ENCODE measurements at places on chromosomes 1 and 21. TPM values are rescaled to one million over a fixed set of nuclear protein-coding genes. Genes with fewer than 3 reads are reported as not detected.

KRTAP10-1 gene
- total RNA-seq, result 0.28 TPM

LINGO4 gene
- total RNA-seq, result not detected

SPRR2G gene
- total RNA-seq, result not detected

ARHGAP29 gene
- total RNA-seq, result 1.8 TPM

C1orf167 gene
- not detected for total RNA-seq

CRP gene
- total RNA-seq, result not detected

LDLRAD1 gene
- not detected for total RNA-seq

FHAD1 gene
- total RNA-seq, result 2.0 TPM

THEM5 gene
- total RNA-seq, result not detected

FAM167B gene
- not detected for total RNA-seq

PRAMEF6 gene
- not detected for total RNA-seq

APCS gene
- total RNA-seq, result not detected

CR1L gene
- not detected for total RNA-seq

PLEKHA6 gene
- total RNA-seq, result 0.70 TPM

CD1C gene
- not detected for total RNA-seq

DNA sequence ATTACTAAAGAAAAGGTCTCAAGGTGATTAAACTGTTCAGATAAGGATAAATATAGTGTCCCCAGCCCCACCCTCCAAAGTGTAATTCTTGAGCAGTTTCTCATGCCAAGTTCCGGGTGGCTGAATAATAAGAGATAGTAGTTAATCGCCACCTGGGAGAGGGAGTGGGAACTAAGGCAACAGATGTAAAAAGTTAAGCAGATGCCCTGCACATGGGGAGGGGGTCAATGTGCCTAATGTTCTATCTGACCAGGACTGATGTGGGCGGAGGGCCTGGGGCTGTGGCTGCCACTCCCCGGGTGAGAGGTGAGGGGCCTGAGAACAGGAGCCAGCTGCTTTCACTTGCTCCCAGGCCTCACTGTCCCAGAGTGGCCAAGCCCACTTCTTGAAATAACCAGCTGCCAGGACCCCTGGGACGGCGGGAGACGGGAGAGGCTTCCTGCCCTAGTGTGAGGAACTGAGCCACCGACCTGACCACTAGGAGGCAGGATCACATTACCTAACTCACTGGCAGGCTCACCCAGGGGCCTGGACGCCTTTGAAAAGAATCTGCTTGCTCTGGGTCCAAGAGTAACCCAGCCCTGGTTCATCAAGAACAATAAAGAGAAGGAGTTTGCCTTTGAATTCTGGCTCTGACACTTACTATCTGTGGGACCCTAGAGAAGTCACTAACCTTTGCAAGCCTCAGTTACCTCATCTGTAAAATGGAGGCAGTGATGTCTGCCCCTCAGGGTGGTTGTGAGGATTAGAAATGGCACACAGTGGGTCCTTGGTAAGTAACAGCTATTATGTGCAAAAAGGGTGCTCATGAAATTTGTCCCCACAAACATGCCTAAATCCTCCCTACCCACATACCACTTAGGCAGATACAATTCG, 179.2 kb downstream of the ATG4C start:
- peak; percentile 87 for DNase-seq
- H3K4me1 ChIP-seq, result peaks cover 17% of the 10 kb centered on the region
- no peaks in the 10 kb centered on the region for H3K36me3 ChIP-seq
- H3K27me3 ChIP-seq, result no peaks in the 10 kb centered on the region

- no peak for DNase-seq
- H3K4me3 ChIP-seq, result no peak overlapping the region
- H3K4me1 ChIP-seq, result no peaks in the 10 kb centered on the region
- no peak overlapping the region for H3K27ac ChIP-seq
- no peaks in the 10 kb centered on the region for H3K36me3 ChIP-seq
- H3K27me3 ChIP-seq, result no peaks in the 10 kb centered on the region
Measured at GRCh38 chr1:113035086-113035485, 37.9 kb upstream of the LRIG2 start.

GRCh38 chr1:112788561-112788960, 73.4 kb upstream of the PPM1J start:
- no peak for DNase-seq
- no peak overlapping the region for H3K27ac ChIP-seq

GRCh38 chr1:3038113-3038551, 16.9 kb downstream of the ACTRT2 start:
- H3K36me3 ChIP-seq, result no peaks in the 10 kb centered on the region
- peaks cover 47% of the 10 kb centered on the region for H3K27me3 ChIP-seq
- H3K4me1 ChIP-seq, result no peaks in the 10 kb centered on the region
- DNase-seq, result no peak
- H3K27ac ChIP-seq, result no peak overlapping the region

GRCh38 chr1:160548183-160548582, 25.1 kb upstream of the SLAMF6 start:
- H3K4me3 ChIP-seq, result no peak overlapping the region
- no peak overlapping the region for H3K27ac ChIP-seq
- DNase-seq, result no peak
- no peaks in the 10 kb centered on the region for H3K36me3 ChIP-seq
- no peaks in the 10 kb centered on the region for H3K27me3 ChIP-seq
- H3K4me1 ChIP-seq, result no peaks in the 10 kb centered on the region

GRCh38 chr1:205534444-205534985, 30.0 kb downstream of the CDK18 start:
- no peaks in the 10 kb centered on the region for H3K36me3 ChIP-seq
- no peak overlapping the region for H3K4me3 ChIP-seq
- no peak overlapping the region for H3K27ac ChIP-seq
- no peak for DNase-seq
- no peaks in the 10 kb centered on the region for H3K4me1 ChIP-seq

DNA sequence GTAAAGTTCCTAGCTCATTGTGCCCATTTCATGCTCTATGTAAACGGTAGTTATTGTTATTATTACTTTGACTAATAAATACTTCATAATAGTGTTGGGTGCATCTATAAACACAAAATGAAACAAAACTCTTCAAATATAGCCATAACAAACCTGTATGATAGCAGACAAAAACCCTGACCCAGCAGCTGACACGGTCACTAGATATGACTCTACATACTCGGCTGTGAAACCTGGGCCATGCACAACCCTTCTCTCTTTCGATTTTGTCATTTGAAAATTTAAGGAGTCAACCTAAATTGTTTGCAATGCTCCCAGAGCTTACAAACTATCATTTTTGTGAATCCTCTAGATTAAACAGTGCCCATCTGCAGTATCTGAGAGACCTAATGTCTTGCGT, 8.0 kb upstream of the RGS13 start:
- peaks cover 28% of the 10 kb centered on the region for H3K27me3 ChIP-seq
- H3K36me3 ChIP-seq, result no peaks in the 10 kb centered on the region

DNA sequence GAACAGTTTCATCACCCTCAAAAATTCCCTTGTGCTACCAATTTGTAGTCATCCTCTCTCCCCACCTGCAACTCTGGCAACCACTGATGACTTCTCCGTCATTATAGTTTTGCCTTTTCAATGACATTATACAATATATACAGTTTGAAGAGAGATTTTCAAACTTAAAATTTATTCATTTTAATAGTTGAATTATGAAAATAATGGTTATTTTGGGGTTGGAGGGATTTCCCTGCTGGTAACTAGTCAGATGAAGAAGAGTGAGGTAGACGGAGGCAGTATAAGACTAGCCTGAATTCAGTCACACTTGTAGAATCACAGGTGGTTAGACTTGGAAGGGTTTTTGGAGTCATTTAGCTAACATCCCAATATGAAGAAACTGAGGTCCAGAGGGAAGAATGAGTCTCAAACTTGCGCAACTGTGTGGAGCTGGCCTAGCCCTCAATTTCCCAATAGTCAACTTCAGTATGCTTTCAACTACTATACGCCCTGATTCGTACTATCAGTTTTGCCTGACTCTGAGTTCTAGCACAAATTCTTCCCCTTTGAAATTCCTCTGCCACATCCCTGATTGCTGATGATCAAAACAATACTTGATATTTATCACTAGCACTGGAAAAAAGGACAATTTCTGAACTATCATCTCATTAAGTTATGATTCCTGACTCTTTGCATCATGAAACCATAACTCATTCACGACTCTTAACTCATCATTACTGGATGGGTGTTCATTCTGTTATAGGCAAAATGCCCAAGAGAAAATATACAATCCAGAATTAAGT, 54.2 kb downstream of the VANGL2 start:
- H3K27ac ChIP-seq, result no peak overlapping the region
- no peaks in the 10 kb centered on the region for H3K36me3 ChIP-seq
- H3K4me1 ChIP-seq, result no peaks in the 10 kb centered on the region
- H3K27me3 ChIP-seq, result no peaks in the 10 kb centered on the region
- H3K4me3 ChIP-seq, result no peak overlapping the region

DNA sequence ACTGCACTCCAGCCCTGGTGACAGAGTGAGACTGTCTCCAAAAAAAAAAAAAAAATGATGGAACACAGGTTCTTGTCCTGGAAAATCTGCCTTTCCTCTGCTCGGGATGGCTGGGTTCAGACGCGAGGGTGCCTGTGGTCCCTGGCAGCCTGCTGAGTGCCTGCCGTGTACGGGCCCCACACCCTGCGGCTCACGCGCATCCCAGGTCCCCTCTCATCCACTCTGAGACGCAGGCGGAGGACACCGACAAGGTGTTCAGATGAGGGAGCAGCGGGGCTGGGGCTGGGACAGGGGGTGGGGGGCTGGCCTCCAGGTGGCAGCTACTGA, 4.3 kb upstream of the ANKRD65 start:
- H3K27me3 ChIP-seq, result no peaks in the 10 kb centered on the region
- no peaks in the 10 kb centered on the region for H3K36me3 ChIP-seq

DNA sequence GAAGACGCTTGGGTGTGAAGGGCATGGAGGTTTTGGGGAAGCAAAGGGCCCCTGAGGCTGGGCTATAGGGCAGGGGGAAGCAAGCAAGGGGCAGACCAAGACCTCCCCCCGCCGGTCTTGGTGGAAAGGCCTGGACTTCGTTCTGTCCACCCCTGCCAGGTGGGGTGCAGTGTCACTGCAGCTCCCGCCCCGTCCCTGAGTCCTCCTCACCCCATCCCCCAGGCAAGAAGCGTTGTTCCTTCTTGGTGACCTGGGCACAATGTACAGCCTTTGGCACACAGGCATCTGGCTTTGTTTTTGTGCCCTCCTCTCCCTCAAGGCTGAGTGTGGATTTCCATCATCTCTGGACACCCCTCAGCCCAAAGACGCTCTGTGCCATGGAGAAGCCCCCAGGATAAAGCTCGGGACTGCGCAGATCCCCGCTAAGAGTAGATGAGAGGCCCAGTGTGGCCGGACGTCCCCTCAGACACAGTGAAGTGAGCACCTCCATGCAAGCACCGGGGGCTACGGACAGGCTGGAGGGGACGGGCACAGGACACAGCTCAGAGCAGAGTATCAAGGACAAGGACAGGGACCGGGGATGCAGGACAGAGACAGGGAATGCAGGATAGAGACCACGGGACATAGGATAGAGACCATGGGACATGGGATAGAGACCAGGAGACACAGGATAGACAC, 89.4 kb upstream of the ACTRT2 start:
- DNase-seq, result no peak
- peaks cover 50% of the 10 kb centered on the region for H3K27me3 ChIP-seq
- H3K27ac ChIP-seq, result no peak overlapping the region
- H3K4me1 ChIP-seq, result no peaks in the 10 kb centered on the region

DNA sequence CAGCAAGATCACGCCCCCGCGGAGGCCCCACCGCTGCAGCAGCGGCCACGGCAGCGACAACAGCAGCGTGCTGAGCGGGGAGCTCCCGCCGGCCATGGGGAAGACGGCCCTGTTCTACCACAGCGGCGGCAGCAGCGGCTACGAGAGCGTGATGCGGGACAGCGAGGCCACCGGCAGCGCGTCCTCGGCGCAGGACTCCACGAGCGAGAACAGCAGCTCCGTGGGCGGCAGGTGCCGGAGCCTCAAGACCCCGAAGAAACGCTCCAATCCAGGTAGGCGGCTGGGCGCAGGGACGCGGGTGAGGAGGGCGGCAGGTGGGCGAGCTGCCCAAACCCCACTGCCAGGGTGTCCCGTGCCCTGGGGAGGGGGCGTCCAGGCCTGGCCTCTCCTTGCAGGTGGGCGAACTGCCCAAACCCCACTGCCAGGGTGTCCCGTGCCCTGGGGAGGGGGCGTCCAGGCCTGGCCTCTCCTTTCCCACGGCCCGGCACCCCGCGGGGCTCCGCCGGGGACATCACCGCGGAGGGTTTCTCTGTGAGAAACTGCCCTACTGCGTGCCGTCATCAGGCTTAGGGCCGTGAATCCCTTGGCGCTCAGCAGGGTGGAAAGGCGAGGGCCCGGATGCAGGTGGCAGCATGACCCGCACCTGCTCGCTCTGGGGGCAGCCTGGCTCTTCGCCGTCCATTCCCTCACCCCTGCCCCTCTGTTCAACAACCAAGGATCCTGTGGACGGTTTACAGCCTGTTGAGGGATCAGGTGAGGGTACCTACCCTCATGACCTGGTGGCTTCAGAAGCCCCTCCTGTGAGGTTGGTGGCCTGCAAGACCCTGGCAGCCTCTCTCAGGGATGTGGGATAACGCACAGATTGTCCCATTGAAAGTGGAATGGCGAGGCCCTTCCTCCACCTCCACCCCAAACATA, 534.0 kb downstream of the KIF26B start:
- H3K27ac ChIP-seq, result no peak overlapping the region
- DNase-seq, result no peak
- H3K27me3 ChIP-seq, result peaks cover 19% of the 10 kb centered on the region
- H3K4me3 ChIP-seq, result no peak overlapping the region
- H3K36me3 ChIP-seq, result no peaks in the 10 kb centered on the region

- H3K4me3 ChIP-seq, result no peak overlapping the region
- no peaks in the 10 kb centered on the region for H3K27me3 ChIP-seq
- DNase-seq, result no peak
- H3K4me1 ChIP-seq, result peaks cover 7% of the 10 kb centered on the region
- no peaks in the 10 kb centered on the region for H3K36me3 ChIP-seq
- no peak overlapping the region for H3K27ac ChIP-seq
Measured at GRCh38 chr1:92026806-92027205, 3.0 kb upstream of the EPHX4 start.

GRCh38 chr1:71660411-71660810, 579.6 kb upstream of the ZRANB2 start:
- H3K27me3 ChIP-seq, result no peaks in the 10 kb centered on the region
- no peaks in the 10 kb centered on the region for H3K36me3 ChIP-seq
- no peak for DNase-seq
- H3K27ac ChIP-seq, result no peak overlapping the region
- no peak overlapping the region for H3K4me3 ChIP-seq

- no peaks in the 10 kb centered on the region for H3K36me3 ChIP-seq
- no peak overlapping the region for H3K27ac ChIP-seq
- no peak for DNase-seq
- no peak overlapping the region for H3K4me3 ChIP-seq
- H3K27me3 ChIP-seq, result peaks cover 6% of the 10 kb centered on the region
Measured at GRCh38 chr1:33188572-33189275, 6.9 kb upstream of the TRIM62 start.

GRCh38 chr1:11898086-11898785, 28.0 kb downstream of the KIAA2013 start:
- H3K36me3 ChIP-seq, result no peaks in the 10 kb centered on the region
- no peak overlapping the region for H3K27ac ChIP-seq
- H3K4me3 ChIP-seq, result no peak overlapping the region
- H3K4me1 ChIP-seq, result no peaks in the 10 kb centered on the region
- peaks cover 53% of the 10 kb centered on the region for H3K27me3 ChIP-seq
- DNase-seq, result no peak

DNA sequence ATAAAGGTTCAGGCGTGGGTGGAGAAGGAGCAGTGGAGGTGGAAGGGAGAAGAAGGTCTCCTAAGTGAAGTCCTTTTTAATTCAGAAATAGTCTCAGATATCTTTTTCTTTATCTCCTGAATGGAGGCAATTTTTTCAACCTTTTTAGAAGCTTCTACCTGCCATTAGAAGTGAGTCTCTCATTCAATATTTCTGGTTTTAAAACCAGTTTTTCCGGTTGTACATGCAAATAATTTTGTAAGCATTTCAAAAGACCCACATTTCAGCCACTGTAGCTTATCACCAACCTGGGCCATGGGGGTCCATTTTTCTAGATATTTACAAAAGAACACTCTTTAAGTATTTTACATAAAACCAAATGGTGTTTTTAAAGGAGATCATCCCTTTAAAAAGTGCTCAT, 1280.2 kb downstream of the NCAM2 start:
- no peak for DNase-seq
- no peak overlapping the region for H3K27ac ChIP-seq
- no peaks in the 10 kb centered on the region for H3K4me1 ChIP-seq

Data from A673 (cell line).